ENCODE measurements at places on chromosomes 1 and 21. TPM values are rescaled to one million over a fixed set of nuclear protein-coding genes. Genes with fewer than 3 reads are reported as not detected.

ZNF683 gene
- total RNA-seq, result not detected

PKP1 gene
- 0.07 TPM for total RNA-seq

FTCD gene
- 2.0 TPM for total RNA-seq

S100A12 gene
- total RNA-seq, result not detected

ZNF669 gene
- 9.4 TPM for total RNA-seq

DNA sequence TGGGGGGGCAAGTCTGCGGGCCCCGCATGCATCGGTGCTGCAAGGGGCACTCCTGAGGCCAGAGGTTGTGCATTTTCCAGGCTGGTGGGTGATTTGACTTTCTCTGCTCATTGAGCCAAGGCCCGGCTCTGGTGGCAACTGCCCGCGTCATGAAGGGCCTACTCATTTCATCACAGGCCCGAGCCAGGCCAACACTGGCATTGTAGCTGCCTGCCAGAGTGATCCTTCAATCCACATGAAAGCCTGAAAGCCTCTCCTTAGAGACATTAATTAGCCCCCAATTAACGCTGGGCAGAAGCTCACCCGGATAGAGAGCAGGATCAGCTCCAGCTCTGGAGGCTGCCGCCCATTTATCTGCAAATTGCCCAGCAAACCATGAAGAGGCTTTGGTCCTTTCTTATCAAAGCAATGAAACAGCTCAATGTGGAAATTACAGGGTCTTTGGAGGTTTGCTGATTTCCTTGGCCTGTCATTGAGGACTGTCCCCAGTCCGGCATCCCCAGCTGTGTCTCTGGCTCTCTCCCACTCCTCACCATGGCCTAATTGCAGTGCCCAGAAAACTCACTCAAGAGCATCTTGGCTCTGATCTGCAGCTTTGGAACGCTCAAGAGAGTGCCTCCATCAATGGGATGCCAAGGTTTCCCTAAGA, 50.4 kb upstream of the STUM start:
- no peak for DNase-seq
- no peak overlapping the region for H3K27ac ChIP-seq
- H3K27me3 ChIP-seq, result peaks cover 14% of the 10 kb centered on the region

DNA sequence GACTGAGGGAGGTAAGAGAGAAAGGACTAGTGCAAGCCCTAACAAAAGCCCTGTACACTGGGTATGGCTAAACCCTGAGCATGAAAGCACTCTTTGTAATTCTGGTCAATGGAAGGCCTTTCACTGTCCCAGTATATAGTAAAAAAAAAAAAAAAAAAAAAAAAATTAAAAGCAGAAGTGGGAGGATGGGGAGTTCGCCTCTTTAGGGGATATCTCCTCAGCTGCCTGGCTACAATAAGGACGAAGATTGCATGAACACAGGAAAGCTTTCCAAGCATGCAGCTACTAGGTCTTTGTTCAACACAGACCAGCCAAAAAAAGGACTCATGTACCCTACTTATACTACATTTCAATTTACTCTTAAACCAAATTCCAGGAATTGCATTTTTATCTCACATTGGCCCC, 59.1 kb downstream of the EIF4G3 start:
- no peaks in the 10 kb centered on the region for H3K4me1 ChIP-seq
- no peak overlapping the region for H3K4me3 ChIP-seq
- no peak overlapping the region for H3K27ac ChIP-seq
- no peaks in the 10 kb centered on the region for H3K27me3 ChIP-seq

DNA sequence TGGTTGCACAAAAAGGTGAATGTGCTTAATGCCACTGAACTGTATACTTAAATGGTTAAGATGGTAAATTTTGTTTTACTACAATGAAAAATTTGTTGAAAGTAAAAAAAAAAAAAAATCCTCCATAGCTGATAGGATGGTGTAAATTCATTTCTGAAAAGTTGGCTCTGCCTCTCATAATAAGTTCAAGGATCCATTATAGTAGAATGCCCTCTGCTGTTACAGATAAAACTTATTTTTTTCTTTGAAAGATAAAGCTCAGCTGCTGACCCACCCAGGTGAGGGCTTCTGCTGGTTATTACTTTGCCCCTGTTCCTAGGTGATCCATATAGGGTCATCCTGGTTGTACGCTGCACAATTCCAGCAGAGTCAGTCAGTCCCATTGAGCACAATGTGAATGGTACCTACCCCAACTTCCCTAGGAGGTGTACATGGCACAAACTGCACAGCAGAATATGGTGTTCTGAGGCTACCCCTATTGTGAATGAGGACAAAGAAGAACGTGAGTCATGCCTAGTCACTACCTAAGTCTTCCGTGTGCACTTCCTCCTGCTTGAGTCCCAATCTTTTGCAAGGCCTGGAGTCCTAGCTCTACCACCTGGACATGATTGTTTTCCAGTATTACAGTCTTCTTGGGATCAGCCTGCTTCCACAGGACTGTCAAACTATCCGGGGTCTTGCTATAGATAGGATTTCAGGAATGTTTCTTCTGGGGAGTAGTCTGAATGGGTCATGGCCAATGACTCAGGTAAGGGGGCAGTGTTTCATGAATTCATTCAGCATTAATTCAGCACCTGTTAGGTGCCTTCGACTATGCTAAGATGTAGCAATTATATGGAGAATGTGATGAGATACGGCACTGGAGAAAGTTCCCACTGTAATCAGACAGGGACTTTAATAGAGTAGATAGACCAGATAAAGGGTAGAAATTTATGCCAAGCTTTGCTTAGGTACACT, 20.8 kb upstream of the CD5L start:
- H3K27ac ChIP-seq, result no peak overlapping the region
- DNase-seq, result no peak
- peaks cover 2% of the 10 kb centered on the region for H3K27me3 ChIP-seq
- no peaks in the 10 kb centered on the region for H3K36me3 ChIP-seq
- no peaks in the 10 kb centered on the region for H3K4me1 ChIP-seq
- H3K4me3 ChIP-seq, result no peak overlapping the region

- peak; percentile 17 for DNase-seq
- H3K27ac ChIP-seq, result no peak overlapping the region
- H3K4me1 ChIP-seq, result no peaks in the 10 kb centered on the region
- no peaks in the 10 kb centered on the region for H3K36me3 ChIP-seq
Observed at GRCh38 chr1:183699616-183700160, 46.6 kb upstream of the APOBEC4 start.

DNA sequence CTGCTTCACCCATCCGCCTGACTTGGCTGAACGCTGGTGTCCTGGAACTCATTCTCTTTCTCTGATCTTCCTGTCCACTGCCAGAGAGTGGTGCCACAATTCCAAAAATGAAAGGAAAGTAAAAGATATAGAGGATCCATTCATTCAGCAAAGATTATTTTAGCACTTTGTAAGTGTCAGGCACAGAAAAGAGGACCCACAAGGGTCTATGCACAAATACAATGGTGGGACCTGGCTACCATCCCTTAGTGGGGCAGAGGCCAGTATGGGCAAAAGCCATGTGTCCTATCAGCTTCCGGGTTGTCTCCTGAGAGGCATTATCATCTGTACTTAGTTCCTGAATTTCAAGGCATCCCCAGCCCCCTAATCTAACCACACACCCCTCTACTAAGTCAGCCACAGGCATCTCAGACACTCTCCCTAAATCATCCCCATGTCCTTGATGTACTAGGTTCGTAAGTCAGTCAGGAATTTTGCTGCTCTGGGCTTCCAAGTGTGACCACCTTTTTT, 19.0 kb downstream of the SSR2 start:
- no peaks in the 10 kb centered on the region for H3K36me3 ChIP-seq
- H3K4me3 ChIP-seq, result no peak overlapping the region
- no peaks in the 10 kb centered on the region for H3K4me1 ChIP-seq
- peak; percentile 76 for DNase-seq
- H3K27me3 ChIP-seq, result no peaks in the 10 kb centered on the region

DNA sequence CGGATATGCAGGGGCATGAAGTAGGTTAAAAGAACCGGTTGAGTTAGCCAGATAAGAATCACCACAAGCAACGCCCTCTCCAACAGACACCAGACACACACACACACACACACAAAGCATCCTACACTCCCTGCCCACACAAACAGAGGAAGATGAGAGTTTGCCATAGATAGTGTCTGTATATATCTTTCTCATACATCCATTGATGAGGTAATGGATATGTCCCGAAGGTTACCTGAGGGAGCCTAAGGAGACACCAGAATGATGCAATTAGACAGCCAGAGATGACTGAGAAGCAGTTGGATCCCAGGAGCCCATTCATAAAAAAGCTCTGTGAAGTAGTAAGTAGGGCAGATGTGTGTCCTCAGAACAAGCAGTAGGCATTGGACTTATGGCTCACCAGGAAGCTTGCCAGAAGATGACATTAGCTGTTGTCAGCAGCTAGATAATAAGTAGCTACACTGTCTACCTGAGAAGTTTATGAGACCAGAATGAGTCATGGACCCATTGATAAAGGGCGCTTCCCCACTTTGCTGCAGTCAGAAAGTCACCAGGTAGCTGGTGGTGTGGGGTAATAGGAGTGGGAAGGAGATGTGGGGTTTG, 247.0 kb downstream of the KCNT2 start:
- H3K4me1 ChIP-seq, result no peaks in the 10 kb centered on the region
- no peak overlapping the region for H3K4me3 ChIP-seq
- no peak overlapping the region for H3K27ac ChIP-seq
- H3K27me3 ChIP-seq, result no peaks in the 10 kb centered on the region
- no peaks in the 10 kb centered on the region for H3K36me3 ChIP-seq

DNA sequence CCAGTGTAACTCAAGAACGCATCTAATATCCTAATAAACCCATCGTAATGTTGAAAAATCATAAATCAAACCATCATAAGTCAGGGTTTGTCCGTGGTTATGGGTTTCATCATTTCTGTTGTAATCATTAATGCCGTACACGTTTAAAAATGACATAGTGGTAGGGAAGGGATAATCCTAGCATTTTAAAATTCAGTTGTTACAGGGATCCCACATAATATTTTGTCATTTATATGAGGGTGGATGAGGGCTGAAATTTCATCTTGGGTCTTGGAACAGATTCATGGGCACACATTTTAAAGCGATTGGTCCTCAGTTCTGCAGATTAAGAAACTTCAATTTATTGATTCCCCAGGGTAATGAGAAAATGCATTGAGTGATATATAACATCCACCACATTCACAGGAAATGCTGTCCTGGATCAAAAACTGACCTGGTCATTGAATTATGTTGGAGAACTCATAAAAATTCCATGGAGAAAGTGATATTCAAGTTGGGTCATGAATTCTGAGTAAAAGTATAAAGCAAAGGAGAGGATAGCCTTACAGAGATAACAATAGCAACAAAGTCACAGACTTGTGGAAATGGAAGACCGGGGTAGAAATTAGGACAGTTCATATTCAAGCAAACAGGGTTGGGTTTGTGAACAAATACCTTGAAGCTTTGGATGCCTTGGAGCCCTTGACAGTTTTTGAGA, 1527.3 kb upstream of the TPTE start:
- DNase-seq, result no peak
- no peaks in the 10 kb centered on the region for H3K36me3 ChIP-seq
- H3K27ac ChIP-seq, result no peak overlapping the region
- no peak overlapping the region for H3K4me3 ChIP-seq

DNA sequence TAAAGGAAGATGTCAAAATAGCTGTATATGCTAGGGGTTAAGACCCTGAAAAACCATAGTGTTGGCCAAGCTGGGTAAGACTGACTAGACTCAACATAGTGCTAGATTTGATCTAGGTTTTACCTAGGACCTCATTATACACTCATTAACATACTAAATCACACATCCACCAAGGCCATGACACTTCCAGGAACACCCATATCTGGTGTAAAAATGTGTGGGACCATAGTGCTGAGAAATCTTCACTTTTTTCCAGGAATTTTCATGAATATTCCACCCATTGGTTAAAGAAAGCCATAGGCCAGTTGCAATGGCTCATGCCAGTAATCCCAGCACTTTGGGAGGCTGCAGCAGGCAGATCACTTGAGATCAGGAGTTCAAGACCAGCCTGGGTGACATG, 34.0 kb upstream of the ACADM start:
- H3K4me3 ChIP-seq, result no peak overlapping the region
- no peak for DNase-seq
- H3K36me3 ChIP-seq, result no peaks in the 10 kb centered on the region
- H3K27ac ChIP-seq, result no peak overlapping the region

GRCh38 chr1:226625832-226626576, 77.4 kb downstream of the STUM start:
- H3K27me3 ChIP-seq, result peaks cover 3% of the 10 kb centered on the region
- no peak overlapping the region for H3K27ac ChIP-seq
- H3K4me1 ChIP-seq, result no peaks in the 10 kb centered on the region
- H3K36me3 ChIP-seq, result no peaks in the 10 kb centered on the region
- no peak overlapping the region for H3K4me3 ChIP-seq

GRCh38 chr1:234559902-234560676, 49.9 kb downstream of the IRF2BP2 start:
- H3K27me3 ChIP-seq, result no peaks in the 10 kb centered on the region
- DNase-seq, result no peak
- H3K4me1 ChIP-seq, result peaks cover 11% of the 10 kb centered on the region

DNA sequence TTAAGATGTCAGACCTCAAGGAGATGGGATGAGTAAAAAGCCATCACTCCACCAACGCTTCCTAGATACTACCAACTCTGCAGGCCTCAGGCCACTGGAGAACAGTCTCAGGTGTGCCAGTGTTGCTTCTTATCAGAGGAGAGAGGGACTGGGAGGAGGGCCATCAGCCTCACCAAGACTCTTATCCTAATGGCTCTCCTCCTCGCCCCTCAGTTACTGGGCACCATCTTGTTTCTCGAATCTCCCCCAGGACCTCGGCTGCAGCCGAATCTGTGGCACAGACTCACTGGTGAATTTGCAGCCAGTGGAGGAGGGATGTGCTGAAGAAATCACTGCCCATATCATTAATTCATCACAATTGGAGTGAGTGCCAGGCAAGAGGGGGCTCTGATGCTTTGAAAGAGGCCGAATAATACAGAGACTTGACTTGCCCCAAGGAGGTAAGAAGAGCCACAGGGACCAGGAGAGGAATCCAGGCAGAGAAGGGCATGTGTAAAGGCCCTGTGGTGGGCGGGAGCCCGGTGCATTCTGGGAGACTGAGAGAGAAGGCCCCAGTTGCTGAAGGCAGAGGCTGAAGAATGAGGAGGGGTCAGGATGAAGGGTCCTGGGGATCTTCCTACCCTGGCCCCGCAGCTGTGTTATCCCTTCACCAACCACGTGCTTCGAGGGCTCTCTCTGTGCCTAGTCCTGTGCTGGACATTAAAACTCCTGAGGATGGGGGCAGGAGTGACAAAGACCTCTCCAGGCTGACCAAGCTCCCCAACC, 129.8 kb downstream of the PTPRU start:
- no peak overlapping the region for H3K4me3 ChIP-seq
- no peak overlapping the region for H3K27ac ChIP-seq
- peaks cover 10% of the 10 kb centered on the region for H3K27me3 ChIP-seq
- H3K36me3 ChIP-seq, result no peaks in the 10 kb centered on the region
- no peak for DNase-seq

All from astrocyte (in vitro differentiated cells and primary cell).